ENCODE measurements at places on chromosomes 13 and 19. TPM values are rescaled to one million over a fixed set of nuclear protein-coding genes. Genes with fewer than 3 reads are reported as not detected.

Gene FGF22
- total RNA-seq = under 0.01 TPM

DNA sequence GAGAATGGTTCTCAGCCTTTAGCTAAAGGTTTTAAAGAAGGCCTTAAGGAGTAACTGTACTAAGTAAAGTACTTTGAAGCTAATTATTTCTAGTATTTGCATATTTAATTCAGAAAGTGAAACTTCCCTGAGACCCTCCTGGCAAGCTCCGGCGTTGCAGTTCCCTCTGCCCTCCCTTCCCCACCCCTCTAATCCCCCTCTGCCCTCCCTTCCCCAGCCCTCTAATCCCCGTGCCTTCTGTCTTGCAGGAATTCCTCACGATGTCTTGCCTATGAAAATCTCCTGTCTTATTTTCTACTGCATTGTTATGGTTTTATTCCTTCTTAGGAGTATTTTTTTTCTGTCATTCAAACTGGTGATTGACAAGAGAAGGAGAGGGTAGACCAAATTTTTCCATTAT lies 236.9 kb downstream of the COL4A1 start:
- DNase-seq = no peak

Gene ZNF549
- total RNA-seq = 7.8 TPM

Gene RPL18
- 2,054 TPM for total RNA-seq
